Hindlimb muscle (tissue), 1 donor: ENCODE measurements at places on chromosomes 7 and 10. TPM values are rescaled to one million over a fixed set of nuclear protein-coding genes. Genes with fewer than 3 reads are reported as not detected.

The MXI1 gene
- polyA plus RNA-seq = 25.3 TPM

The ZNF777 gene
- 11.2 TPM for polyA plus RNA-seq

The WNT2 gene
- 1.1 TPM for polyA plus RNA-seq

The KIAA1217 gene
- 41.8 TPM for polyA plus RNA-seq

The RNF133 gene
- 0.22 TPM for polyA plus RNA-seq

The ANKRD1 gene
- polyA plus RNA-seq = 45.2 TPM

The AGBL3 gene
- 3.6 TPM for polyA plus RNA-seq

The MYO1G gene
- 0.59 TPM for polyA plus RNA-seq

The PRKG1 gene
- 35.5 TPM for polyA plus RNA-seq

The LIPF gene
- polyA plus RNA-seq = not detected

The FHIP2A gene
- polyA plus RNA-seq = 19.7 TPM

The EEPD1 gene
- polyA plus RNA-seq = 14.7 TPM

The CALCR gene
- 11.0 TPM for polyA plus RNA-seq

The GBF1 gene
- polyA plus RNA-seq = 56.2 TPM

The ADARB2 gene
- 0.04 TPM for polyA plus RNA-seq

The MMD2 gene
- polyA plus RNA-seq = not detected

The XRCC2 gene
- polyA plus RNA-seq = 3.2 TPM

The AGFG2 gene
- polyA plus RNA-seq = 15.6 TPM

The PIK3CG gene
- polyA plus RNA-seq = 2.8 TPM

The ASB10 gene
- polyA plus RNA-seq = 8.2 TPM

The SPDYE1 gene
- polyA plus RNA-seq = 2.3 TPM

The ATP6V0E2 gene
- polyA plus RNA-seq = 6.6 TPM

The KEL gene
- 1.1 TPM for polyA plus RNA-seq

The PILRA gene
- polyA plus RNA-seq = 5.2 TPM

The GIMAP8 gene
- polyA plus RNA-seq = 7.3 TPM

The ARHGAP21 gene
- polyA plus RNA-seq = 60.5 TPM

The KCNMA1 gene
- polyA plus RNA-seq = 15.2 TPM

The NPFFR1 gene
- 0.09 TPM for polyA plus RNA-seq

The PDE6C gene
- polyA plus RNA-seq = 0.75 TPM

The ACTL6B gene
- not detected for polyA plus RNA-seq

The ANXA7 gene
- polyA plus RNA-seq = 59.1 TPM

The RASSF4 gene
- 68.2 TPM for polyA plus RNA-seq

The NKX2-3 gene
- polyA plus RNA-seq = 0.97 TPM

The KRIT1 gene
- 22.8 TPM for polyA plus RNA-seq

The ACSL5 gene
- polyA plus RNA-seq = 3.1 TPM

The IGFBP1 gene
- not detected for polyA plus RNA-seq

The CYP2W1 gene
- 1.7 TPM for polyA plus RNA-seq

The TCAF2 gene
- polyA plus RNA-seq = 22.4 TPM

The PALD1 gene
- polyA plus RNA-seq = 22.7 TPM

The OR2A42 gene
- 0.53 TPM for polyA plus RNA-seq
